CD4-positive, alpha-beta T cell (primary cell): ENCODE measurements at places on chromosomes 12 and 14. TPM values are rescaled to one million over a fixed set of nuclear protein-coding genes. Genes with fewer than 3 reads are reported as not detected.

Gene TMEM117
- total RNA-seq = 4.4 TPM

Gene MMP17
- 0.17 TPM for total RNA-seq

Gene GPRC5D
- not detected for total RNA-seq

Gene COCH
- total RNA-seq = not detected

Gene RTL1
- not detected for total RNA-seq

Gene PZP
- total RNA-seq = not detected

Gene RFX4
- total RNA-seq = not detected

Gene VEZT
- 52.6 TPM for total RNA-seq

Gene CLEC6A
- not detected for total RNA-seq

Gene TRMT5
- total RNA-seq = 3.8 TPM

Gene KRT83
- not detected for total RNA-seq

Gene AACS
- 11.7 TPM for total RNA-seq

DNA sequence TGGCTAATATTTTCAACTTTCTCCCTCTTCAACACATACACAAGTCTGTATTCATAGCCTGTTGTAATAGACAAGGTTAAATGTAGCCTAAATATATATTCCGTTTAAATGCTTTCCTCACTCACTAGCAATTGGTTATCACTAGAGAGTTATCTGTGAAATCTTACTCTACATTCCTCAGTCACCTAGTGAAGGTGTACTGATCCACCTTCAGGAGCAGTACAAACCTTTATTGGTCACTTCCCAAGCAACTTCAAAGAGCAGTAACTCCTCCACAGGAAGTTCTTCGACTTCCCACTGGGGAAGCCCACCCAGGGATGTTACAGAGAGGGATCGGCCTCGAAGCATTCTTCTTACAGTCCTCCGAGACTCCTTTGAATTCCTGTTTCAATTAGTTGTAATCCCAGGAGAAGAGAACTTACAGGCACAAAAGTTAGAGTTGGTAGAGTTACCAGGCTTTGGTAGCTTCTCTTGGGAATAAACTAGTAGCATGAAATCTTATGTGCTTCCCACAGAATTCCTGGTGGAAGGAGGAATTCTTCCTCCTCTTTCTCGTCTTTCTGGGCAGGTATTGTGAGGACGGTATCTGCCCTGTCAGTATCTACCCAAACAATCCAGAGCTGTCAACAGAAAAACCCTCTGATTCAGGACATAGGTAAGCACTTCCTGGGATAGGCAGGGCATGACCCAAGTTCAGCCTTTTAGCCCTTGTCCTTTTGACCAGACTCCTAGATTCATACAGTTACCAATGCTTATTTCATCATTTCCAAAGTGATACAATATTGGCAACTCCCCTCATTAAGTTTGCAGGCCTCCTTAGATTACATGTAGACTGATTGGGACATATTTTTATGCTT is at the start of gene GYS2:
GYS2 (minus strand) TSS at position 603 of the 857 bp plus-strand sequence; CDS start at position 348, 255 bp downstream.
- DNase-seq = no peak

DNA sequence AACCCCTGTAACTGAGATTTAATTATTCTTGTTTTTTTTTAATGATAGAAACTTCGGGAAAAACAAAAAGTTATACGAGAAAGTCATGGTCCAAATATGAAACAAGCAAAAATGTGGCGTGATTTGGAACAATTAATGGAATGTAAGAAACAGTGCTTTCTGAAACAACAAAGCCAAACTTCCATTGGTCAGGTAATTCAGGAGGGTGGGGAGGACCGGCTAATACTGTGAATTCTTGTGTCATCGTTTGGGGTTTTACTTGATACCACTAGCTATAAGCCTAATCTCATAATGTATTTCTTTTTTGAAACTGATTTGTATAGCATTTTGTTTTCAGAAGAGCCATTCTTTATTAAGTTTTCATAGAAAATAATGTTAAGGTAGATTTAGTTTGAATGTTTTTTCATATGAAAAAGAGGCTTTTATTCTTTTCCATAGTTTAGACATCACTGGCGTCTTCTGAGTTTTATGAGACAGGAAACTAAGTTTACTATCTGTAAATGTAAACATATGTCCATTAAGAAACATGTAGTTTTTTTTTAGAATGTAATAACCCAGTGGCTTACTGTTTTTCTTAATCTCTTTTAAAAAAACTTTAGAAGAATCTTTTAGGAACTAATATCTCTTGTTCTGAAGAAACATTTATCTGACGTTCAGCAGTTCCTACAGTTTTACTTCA is 62.9 kb upstream of the ATP2A2 start:
- DNase-seq = no peak

DNA sequence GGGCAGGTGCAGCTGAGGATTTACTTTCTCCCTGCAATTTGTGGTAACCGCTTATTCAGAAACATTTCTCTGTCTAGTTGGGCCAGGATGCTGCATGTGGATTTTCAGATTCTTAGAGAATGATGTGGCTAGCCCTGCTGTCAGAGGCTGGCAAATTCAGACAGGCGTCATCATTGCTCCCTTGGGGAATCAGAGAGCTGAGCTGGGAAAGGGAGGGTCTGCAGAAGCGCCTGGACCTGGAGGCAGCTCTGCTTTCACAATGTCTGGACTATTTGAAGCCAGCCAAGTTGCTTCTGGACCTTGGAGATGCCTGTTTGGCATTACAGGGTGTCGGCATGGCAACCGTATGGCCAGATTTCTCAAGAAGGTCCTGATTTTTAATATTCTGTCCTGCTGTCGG is 3.4 kb downstream of the GALNT16 start:
- DNase-seq = no peak

- DNase-seq = no peak
Measured at GRCh38 chr12:32644431-32644830, 34.7 kb upstream of the DNM1L start.

DNA sequence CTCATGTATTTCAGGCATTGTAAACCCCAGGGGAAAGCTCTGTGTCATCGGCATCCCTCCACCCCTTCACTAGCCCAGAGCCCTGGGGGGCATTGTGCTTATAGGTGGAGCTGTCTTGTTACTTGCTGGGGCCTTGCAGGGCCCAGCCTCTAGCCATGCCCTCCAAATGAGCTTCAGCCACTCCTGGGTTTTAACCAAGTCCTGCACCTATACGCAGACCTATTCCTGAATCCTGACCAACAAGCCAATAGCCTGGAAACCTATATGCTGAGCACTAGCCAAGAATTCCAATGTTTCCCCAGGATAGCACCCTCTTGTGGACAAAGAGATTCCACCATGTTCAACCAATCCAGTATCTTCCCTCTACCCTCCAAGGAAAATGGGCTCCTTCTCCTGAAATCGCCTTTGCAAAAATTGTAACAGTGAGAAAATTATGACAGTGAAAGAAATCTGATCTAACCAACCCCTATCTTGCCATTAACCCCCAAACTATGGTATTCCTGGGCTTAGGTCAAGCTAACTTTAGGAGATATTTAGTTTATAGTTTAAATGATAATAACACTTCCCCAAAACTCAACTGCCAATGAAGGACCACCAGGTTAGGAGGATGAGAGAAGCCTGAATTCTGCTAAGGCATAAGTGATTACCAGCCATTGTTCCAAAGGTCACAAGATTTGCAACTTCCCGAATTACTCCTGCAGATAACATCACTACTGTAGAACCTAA is 55.5 kb downstream of the TTC7B start:
- no peak for DNase-seq

DNA sequence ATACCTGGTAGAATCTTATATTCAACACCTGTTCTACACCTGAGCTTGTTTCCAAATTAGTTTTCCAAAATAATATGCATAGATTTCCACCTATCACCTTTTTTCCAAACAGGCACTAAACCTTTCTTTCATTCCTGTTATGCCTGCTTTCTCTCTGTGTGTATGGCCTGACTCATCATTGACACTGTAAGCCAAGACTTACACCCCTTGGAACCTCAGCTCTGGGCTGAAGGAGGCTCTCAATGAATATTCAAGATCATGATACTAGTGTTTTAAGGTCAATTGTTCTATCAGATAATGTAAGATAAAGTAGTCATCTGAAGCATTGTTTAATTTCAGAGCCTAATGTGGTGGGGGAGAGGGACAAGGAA is 1193.3 kb downstream of the FLRT2 start:
- DNase-seq = no peak

- no peak for DNase-seq
Measured at GRCh38 chr14:70343141-70343540, 16.3 kb downstream of the COX16 start.

DNA sequence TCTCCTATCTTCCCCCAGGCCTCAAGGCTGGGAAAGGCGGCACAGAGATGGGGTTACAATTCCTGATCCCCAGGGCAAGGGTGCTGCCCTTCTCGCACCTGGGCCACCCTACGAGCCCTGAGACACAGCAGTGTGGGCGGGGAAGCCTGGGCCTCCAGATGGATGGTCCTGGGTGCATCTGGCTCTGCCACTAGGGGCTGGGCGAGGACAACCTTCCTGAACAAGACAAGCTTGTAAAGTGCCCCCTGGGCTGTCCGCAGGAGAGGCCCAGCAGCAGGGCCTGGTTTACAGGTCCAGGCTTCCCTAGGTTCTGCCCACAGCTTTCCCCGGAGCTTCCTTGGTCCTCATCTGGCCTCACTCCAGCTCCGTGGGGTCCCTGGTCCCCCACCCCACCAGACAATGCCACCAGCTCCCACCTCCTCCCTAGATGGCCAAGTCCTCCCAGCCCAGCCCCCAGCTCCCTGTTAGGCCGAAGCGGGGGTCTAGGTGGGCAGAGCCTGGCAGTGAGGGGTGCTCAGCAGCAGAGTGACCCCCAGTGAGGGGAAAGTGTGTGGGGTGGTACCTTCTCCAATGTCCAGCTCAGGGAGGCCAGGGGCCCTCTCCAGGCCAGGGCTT is 8.9 kb downstream of the ARL6IP4 start:
- DNase-seq = no peak

DNA sequence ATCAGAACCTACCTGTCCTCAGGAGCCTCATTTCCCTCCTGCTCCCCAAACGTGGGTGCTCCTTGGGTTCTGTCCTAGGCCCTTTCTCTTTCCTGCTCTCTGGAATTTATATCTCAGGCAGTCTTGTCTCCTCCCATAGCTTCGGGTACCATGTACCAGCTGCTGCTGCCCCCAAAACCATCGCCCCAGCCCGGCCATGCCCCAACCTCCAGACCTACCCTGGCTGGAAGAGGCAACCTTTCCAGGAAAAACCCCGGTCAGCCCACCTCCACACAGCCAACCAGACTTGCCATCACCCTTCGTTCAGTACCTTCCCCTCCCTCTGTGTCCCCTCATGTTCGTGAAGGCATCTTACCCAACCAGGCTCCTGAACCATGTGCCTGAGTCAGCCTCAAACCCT is 165.1 kb downstream of the CALM1 start:
- DNase-seq = no peak

DNA sequence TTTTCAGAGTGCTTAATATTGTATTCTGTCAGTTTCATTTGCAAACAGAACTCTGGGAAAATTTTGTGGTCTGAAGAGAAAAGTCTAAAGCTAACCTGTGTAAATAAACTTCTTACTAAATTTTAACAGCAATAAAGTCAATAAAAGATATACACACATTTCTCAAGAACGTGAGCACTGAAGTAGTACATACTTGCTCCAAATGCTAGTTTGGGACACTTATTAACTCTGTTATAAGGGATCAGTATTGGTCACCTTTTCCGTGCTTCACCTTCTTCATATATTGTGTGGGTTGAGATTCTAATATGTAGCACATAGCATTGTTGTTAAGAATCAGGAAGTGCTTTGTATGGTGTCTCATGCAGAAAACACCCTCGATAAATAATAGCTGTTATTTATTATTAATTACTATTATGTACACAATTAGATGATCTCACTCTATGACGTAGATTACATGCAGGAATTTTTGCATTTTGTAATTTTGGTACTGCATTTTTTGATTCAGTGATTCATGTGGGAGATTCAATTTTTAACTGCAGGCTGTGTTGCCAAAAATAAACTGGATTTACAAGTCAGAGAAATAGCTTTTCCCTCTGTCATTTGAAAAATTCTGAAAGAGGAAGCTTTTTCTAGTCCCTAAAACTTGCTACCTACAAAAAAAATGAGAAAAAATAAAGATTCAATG is 300.9 kb downstream of the ACSS3 start:
- no peak for DNase-seq

GRCh38 chr12:104480826-104481440 is 24.2 kb downstream of the CHST11 start:
- DNase-seq = no peak

- DNase-seq = peak; percentile 34
Measured at GRCh38 chr12:8697120-8697475, 693 bp upstream of the RIMKLB start.

DNA sequence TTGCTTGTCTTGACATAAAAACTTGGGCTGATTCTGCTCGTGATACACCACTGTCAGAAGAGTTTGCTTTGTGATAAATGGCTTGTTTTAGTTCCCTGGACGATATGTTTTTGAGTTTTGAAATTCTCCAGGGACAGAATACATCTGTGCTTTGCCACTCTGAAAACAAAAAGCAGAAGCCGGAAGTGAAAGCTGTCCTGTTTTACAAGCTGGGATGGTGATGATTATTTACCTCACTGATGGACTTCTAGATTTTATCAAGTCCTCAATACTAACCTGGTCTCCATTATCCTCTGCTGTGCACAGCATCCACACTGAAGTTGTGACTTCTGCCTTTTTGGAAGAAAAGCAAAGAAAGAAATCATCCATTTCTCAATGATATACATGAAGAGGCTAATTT is 251.6 kb downstream of the TRHDE start:
- DNase-seq = no peak

- DNase-seq = no peak
Measured at GRCh38 chr14:105135700-105136395, 32.7 kb downstream of the JAG2 start.

- no peak for DNase-seq
Measured at GRCh38 chr12:63814146-63814772, 30.2 kb upstream of the SRGAP1 start.

- DNase-seq = no peak
Measured at GRCh38 chr14:45906257-45906656, 653.3 kb upstream of the MIS18BP1 start.
